ENCODE measurements at places on chromosomes 7 and 10. TPM values are rescaled to one million over a fixed set of nuclear protein-coding genes. Genes with fewer than 3 reads are reported as not detected.

The HMX3 gene
- 0.39 TPM for total RNA-seq

The PTPRN2 gene
- total RNA-seq: 0.42 TPM

The ATRNL1 gene
- total RNA-seq: not detected

The ANKRD61 gene
- not detected for total RNA-seq

The VWA2 gene
- not detected for total RNA-seq

The CBLL1 gene
- total RNA-seq: 85.3 TPM

The CCDC7 gene
- 73.0 TPM for total RNA-seq

The PIK3CG gene
- total RNA-seq: 25.7 TPM

The DYNC1I1 gene
- total RNA-seq: 0.12 TPM

The MBL2 gene
- total RNA-seq: not detected

The SPOCK2 gene
- total RNA-seq: 772 TPM

The FAM180A gene
- total RNA-seq: not detected

The GJC3 gene
- not detected for total RNA-seq

The EGR2 gene
- 4.8 TPM for total RNA-seq

The PNLIPRP1 gene
- not detected for total RNA-seq

The LBX1 gene
- total RNA-seq: not detected

The MGAM2 gene
- total RNA-seq: 0.08 TPM

The SPDYE5 gene
- total RNA-seq: not detected

The UBE2H gene
- total RNA-seq: 77.9 TPM

The VPS37D gene
- total RNA-seq: not detected

The TMEM270 gene
- total RNA-seq: not detected

The PAX4 gene
- not detected for total RNA-seq

The MKX gene
- total RNA-seq: not detected

The PSD gene
- total RNA-seq: 2.9 TPM

The CDH23 gene
- 8.1 TPM for total RNA-seq

The PLEKHS1 gene
- 0.13 TPM for total RNA-seq

The PPP1R3C gene
- total RNA-seq: not detected

The PROSER2 gene
- 3.2 TPM for total RNA-seq

Measured in T-helper 17 cell (primary cell).